Activated naive CD8-positive, alpha-beta T cell treated with anti-CD3 and anti-CD28 coated beads, Interleukin-2, amount 50 U/mL, for 24 hours (primary cell): ENCODE measurements at places on chromosomes 4 and X.
A peak's percentile ranks its signal among the peaks of the same experiment; 100 is the strongest.

DNA sequence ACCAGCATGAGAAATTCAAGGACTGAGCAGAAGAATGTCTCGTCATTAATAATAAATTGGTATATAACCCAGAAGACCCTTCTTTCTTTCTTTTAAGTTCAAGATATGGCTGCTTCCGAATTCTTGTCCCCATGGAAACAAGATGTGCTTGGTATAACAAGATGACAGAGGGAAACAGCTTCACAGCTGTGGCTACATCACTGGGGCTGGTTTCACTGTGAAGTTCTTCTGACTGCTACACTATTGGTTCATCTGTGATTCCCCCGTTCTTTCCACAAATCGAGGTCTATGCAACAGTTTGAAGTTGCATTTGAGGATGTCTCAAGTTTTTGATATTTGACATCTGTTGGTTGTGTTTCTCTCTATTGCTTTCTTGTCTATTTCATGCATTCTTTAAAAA is 12.3 kb upstream of the DTHD1 start:
- no peaks in the 10 kb centered on the region for H3K27me3 ChIP-seq
- H3K27ac ChIP-seq, result peak overlapping the region; percentile 26
- H3K4me3 ChIP-seq, result no peak overlapping the region
- H3K4me1 ChIP-seq, result peaks cover 48% of the 10 kb centered on the region
- H3K36me3 ChIP-seq, result no peaks in the 10 kb centered on the region

GRCh38 chrX:70172221-70172620 is 5.1 kb upstream of the DGAT2L6 start:
- no peak for DNase-seq
- H3K4me3 ChIP-seq, result no peak overlapping the region
- H3K27ac ChIP-seq, result no peak overlapping the region

DNA sequence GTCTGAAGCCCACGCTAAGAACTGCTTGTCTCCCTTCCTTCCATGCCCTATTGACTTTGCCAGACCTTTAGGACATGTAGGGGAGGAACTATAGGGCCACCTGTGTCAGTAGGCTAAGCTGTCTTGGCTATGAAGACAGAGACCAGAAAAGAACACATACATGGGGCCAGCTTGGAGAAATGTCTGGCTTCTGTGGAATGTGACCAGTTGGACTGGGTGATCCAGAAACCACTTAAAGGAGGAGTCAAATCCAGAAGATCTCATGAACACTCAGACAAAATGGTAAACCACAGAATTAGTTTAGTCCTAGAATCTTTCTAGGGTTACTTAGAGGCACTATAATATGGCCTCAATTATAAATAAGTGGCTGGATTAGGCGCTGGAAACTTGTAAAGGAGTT is 42.0 kb downstream of the PHKA2 start:
- peaks cover 2% of the 10 kb centered on the region for H3K36me3 ChIP-seq
- no peak for DNase-seq
- H3K27ac ChIP-seq, result no peak overlapping the region
- no peaks in the 10 kb centered on the region for H3K4me1 ChIP-seq
- no peak overlapping the region for H3K4me3 ChIP-seq

- H3K27me3 ChIP-seq, result no peaks in the 10 kb centered on the region
- DNase-seq, result no peak
- peaks cover 77% of the 10 kb centered on the region for H3K36me3 ChIP-seq
- H3K4me1 ChIP-seq, result no peaks in the 10 kb centered on the region
- no peak overlapping the region for H3K4me3 ChIP-seq
Measured at GRCh38 chr4:1958276-1959103, 50.3 kb downstream of the NELFA start.

- H3K27ac ChIP-seq, result no peak overlapping the region
- no peak for DNase-seq
- H3K4me3 ChIP-seq, result no peak overlapping the region
- H3K27me3 ChIP-seq, result no peaks in the 10 kb centered on the region
- H3K36me3 ChIP-seq, result no peaks in the 10 kb centered on the region
- no peaks in the 10 kb centered on the region for H3K4me1 ChIP-seq
Measured at GRCh38 chrX:7730071-7730470, 112.9 kb upstream of the VCX start.

- no peak overlapping the region for H3K4me3 ChIP-seq
- no peak overlapping the region for H3K27ac ChIP-seq
- H3K4me1 ChIP-seq, result no peaks in the 10 kb centered on the region
Measured at GRCh38 chrX:8586953-8587352, 122.3 kb downstream of the VCX3B start.

DNA sequence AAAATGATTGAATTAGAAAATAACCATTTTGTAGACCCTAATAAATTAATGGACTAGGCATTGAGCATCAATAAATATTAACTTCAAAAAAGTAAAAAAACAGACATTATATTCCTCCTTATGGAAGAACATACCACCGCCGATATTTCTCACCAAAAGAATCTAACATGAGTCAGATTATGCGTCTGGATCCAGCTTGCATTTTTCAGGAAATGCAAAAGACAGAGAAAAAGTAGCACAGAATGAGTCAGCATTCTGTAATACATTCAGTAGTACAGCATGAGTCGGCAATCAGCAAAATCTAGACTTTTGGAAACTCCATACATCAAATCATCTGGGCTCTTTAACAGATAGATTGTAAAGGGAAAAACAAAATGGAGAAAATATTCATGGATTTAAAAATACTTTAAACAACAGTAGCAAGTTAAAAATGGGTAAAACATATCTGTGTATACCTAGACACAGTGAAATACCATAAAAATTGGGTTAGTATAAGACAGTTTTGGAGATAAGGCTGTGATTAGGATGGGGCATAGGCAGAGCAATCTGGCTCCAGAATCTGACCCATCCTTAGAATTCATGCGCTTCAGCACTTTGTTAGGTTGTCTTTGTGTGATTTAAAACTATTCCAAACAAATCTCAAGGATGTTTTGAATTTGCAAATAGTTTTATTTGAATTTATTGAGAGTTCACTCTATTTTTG is 633.0 kb upstream of the FAM241A start:
- DNase-seq, result no peak
- H3K27ac ChIP-seq, result no peak overlapping the region
- H3K36me3 ChIP-seq, result no peaks in the 10 kb centered on the region
- H3K27me3 ChIP-seq, result no peaks in the 10 kb centered on the region
- H3K4me3 ChIP-seq, result no peak overlapping the region

DNA sequence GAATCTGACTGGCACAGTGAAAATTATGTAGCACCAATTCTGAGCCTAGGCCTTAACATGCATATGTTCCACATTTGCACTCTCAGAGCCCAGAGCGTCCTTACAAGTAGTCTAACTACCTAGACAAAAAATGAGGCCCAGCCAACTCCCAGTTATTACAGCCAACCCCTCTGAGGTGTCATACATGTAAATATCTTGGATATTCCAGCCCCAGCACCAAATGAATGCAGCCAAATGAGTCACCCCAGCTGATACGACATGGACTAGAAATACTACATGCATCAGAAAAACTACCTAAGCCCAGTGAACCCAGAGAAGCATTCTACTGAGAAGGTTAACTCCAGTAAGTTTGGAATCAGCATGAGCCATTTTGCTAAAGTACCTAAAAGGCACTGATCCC is 145.1 kb downstream of the STPG2 start:
- no peak for DNase-seq
- H3K4me1 ChIP-seq, result no peaks in the 10 kb centered on the region
- no peaks in the 10 kb centered on the region for H3K27me3 ChIP-seq
- no peak overlapping the region for H3K4me3 ChIP-seq
- H3K36me3 ChIP-seq, result no peaks in the 10 kb centered on the region
- no peak overlapping the region for H3K27ac ChIP-seq

DNA sequence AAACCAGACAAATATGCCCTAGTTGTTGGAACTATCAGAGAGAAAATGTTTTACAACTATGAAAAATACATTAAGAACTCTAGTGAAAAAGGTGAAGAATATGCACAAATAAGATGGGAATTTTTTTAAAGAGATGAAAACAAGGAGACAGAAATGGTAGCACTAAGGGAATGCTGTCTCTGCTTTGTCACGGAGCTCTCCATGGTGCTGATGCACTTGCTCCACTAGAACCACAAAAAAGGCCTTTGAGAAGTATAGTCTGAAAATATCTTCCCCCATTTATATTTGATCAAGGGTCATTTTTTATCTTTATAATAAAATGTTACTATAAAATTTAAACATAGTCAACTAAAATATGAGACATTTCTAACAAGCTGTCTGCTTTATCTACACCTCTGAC is 1655.5 kb upstream of the AGA start:
- H3K27me3 ChIP-seq, result no peaks in the 10 kb centered on the region
- H3K4me1 ChIP-seq, result no peaks in the 10 kb centered on the region
- no peak overlapping the region for H3K4me3 ChIP-seq
- H3K27ac ChIP-seq, result no peak overlapping the region
- no peaks in the 10 kb centered on the region for H3K36me3 ChIP-seq

DNA sequence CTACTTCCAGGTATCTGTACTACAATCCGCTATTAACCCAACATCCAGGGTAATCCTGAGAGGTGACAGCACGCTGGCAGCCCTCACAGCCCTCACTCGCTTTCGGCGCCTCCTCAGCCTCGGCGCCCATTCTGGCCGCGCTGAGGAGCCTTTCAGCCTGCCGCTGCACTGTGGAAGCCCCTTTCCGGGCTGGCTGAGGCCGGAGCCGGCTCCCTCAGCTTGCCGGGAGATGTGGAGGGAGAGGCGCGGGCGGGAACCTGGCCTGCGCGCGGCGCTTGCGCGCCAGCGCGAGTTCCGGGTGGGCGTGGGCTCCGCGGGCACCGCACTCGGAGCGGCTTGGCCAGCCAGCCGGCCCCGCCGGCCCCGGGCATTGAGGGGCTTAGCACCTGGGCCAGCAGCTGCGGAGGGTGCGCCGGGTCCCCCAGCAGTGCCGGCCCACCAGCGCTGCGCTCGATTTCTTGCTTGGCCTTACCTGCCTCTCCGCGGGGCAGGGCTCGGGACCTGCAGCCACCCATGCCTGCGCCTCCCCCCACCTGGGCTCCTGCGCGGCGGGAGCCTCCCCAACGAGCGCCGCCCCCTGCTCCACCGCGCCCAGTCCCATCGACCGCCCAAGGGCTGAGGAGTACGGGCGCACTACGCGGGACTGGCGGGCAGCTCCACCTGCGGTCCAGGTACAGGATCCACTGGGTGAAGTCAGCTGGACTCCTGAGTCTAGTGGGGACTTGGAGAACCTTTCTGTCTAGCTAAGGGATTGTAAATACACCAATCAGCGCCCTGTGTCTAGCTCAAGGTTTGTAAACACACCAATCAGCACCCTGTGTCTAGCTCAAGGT is 87.3 kb downstream of the PRSS12 start:
- H3K27ac ChIP-seq, result no peak overlapping the region
- peaks cover 2% of the 10 kb centered on the region for H3K4me1 ChIP-seq
- peak overlapping the region; percentile 38 for H3K4me3 ChIP-seq
- no peaks in the 10 kb centered on the region for H3K36me3 ChIP-seq

GRCh38 chr4:112023402-112023950 is 121.8 kb upstream of the FAM241A start:
- H3K27ac ChIP-seq, result no peak overlapping the region
- no peak for DNase-seq
- H3K4me3 ChIP-seq, result no peak overlapping the region

- H3K36me3 ChIP-seq, result no peaks in the 10 kb centered on the region
- H3K27me3 ChIP-seq, result peaks cover 3% of the 10 kb centered on the region
- H3K4me1 ChIP-seq, result no peaks in the 10 kb centered on the region
- no peak for DNase-seq
- H3K4me3 ChIP-seq, result no peak overlapping the region
Measured at GRCh38 chrX:110561034-110561433, 202.4 kb downstream of the RTL9 start.

DNA sequence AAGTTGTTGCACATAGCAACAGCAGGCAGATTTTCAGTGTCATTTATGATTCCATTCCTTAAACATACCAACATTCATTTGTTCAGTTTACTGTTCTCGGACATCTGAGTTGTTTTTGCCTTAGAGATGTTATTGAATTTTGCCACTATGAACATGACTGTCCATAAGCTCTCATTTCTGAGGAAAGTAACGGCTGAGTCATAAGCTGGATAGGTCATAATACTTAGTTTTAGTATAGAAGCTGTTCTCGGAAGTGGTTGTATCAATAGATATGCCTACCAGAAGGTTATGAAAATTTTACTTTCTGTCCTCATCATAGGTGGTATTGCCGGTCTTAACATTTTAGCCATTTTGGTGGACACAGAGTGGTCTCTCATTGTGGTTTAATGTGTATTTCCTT is 157.1 kb upstream of the CLNK start:
- H3K4me3 ChIP-seq, result no peak overlapping the region
- H3K27ac ChIP-seq, result no peak overlapping the region
- no peaks in the 10 kb centered on the region for H3K4me1 ChIP-seq
- H3K36me3 ChIP-seq, result no peaks in the 10 kb centered on the region
- H3K27me3 ChIP-seq, result no peaks in the 10 kb centered on the region

GRCh38 chr4:26179316-26179760 is 141.5 kb upstream of the RBPJ start:
- no peak overlapping the region for H3K4me3 ChIP-seq
- peaks cover 26% of the 10 kb centered on the region for H3K4me1 ChIP-seq
- peak overlapping the region; percentile 24 for H3K27ac ChIP-seq
- no peaks in the 10 kb centered on the region for H3K27me3 ChIP-seq

DNA sequence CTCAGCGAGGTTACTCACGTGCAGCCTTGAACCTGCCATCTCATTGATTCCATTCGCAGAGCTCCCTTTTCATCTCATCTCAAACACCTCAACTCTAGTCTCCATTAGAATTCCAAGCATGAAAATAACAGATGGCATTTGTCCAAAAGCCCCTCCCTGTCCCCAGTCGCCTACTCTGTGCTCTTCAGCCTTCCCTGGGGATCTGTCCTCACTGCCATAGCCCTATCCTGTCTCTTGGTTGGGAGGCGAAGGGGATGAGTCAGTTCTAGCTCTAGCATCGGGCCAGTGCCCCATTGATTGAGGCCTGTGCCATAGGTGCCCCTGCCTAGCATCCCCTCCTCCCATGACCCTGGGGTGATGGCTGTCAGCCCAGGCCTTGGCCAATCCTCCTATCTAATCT is 134.0 kb upstream of the PJA1 start:
- DNase-seq, result no peak
- H3K27ac ChIP-seq, result no peak overlapping the region
- no peaks in the 10 kb centered on the region for H3K36me3 ChIP-seq

- no peak for DNase-seq
- no peak overlapping the region for H3K4me3 ChIP-seq
- no peaks in the 10 kb centered on the region for H3K4me1 ChIP-seq
- no peak overlapping the region for H3K27ac ChIP-seq
- H3K27me3 ChIP-seq, result no peaks in the 10 kb centered on the region
- H3K36me3 ChIP-seq, result no peaks in the 10 kb centered on the region
Measured at GRCh38 chr4:14504162-14504561, 498.1 kb upstream of the CPEB2 start.

DNA sequence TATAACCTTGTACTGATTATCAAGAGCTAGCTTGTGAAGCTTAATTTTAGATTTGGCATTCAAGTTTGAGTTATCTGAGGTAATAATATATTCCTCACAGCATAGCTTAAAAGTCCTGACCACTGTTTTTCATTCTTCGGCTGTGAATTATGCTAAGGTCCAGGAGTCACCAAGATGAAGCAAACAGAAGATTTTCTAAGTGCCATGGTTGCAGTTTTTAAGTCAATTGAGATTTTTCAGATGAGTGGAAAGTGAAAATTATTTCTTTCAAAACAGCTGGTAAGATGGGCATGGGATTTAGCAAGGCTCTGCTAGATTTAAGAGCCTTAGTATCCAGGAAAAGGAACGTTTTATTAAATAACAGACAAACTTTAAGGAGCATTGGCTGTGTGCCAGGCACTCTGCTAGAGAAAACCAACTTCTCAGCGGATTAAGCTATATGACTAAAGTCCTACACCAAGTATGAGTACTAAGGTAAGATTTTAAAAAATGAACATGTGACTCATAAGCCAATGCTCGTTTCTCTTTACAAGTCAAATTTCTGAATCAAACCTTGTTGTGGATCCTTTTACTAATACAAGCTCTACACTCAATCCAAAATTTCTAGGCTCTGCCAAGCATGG is 149.9 kb upstream of the IL15 start:
- no peak overlapping the region for H3K27ac ChIP-seq
- H3K4me3 ChIP-seq, result no peak overlapping the region
- peaks cover 2% of the 10 kb centered on the region for H3K27me3 ChIP-seq
